ENCODE measurements at places on chromosomes 5 and 9.
A peak's percentile ranks its signal among the peaks of the same experiment; 100 is the strongest.

- DNase-seq = no peak
- no peak overlapping the region for H3K4me3 ChIP-seq
- no peaks in the 10 kb centered on the region for H3K36me3 ChIP-seq
- H3K27me3 ChIP-seq = no peaks in the 10 kb centered on the region
- H3K4me1 ChIP-seq = no peaks in the 10 kb centered on the region
These were observed 203.5 kb downstream of the TAF11L14 start for GRCh38 chr5:17837757-17838156.

DNA sequence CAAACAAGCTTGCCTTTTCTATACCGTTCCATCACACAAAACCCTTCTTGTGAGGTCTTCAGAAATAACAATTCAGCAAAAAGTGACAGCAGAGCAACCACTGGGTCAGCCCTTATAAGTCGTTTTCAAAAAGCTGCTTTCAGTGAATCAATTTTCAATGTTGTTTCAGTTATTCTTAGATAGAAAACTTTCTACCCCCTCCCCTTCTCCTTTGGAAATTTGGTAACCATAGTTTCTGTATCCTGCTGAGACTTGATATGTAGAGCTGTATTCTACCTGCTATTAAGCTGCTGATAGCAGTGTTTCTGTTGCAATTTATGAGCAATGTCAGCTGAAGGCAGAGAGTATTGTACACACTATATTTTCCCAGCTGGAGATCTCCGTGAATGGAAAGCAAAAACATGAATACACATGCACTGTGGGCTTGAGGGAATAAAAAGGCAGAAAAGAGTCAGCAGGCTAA is 75.7 kb downstream of the ZNF608 start:
- H3K36me3 ChIP-seq = no peaks in the 10 kb centered on the region
- H3K27ac ChIP-seq = no peak overlapping the region
- no peak overlapping the region for H3K4me3 ChIP-seq

DNA sequence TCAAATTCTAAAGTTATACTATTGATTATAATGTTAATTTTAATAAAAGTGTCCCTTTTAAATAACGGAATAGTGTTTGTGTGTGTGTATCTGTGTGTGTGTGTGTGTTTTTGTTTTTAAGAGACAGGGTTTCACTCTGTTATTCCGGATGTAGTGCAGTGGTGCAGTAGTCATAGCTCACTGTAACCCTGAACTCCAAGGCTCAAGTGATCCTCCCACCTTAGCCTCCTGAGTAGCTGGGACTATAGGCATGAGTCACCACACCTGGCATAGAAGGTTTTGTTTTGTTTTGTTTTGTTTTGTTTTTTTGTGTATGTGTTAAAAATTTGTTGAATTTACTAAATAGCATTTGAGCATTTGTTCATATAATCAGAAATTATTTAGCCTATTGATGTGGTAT is 64.6 kb downstream of the YTHDC2 start:
- no peak overlapping the region for H3K27ac ChIP-seq
- no peak for DNase-seq
- no peak overlapping the region for H3K4me3 ChIP-seq
- no peaks in the 10 kb centered on the region for H3K4me1 ChIP-seq
- H3K36me3 ChIP-seq = no peaks in the 10 kb centered on the region

- H3K4me1 ChIP-seq = no peaks in the 10 kb centered on the region
- H3K36me3 ChIP-seq = no peaks in the 10 kb centered on the region
- H3K27me3 ChIP-seq = no peaks in the 10 kb centered on the region
- no peak overlapping the region for H3K4me3 ChIP-seq
- peak; percentile 25 for DNase-seq
These were observed 24.7 kb upstream of the CETN3 start for GRCh38 chr5:90434116-90434714.

DNA sequence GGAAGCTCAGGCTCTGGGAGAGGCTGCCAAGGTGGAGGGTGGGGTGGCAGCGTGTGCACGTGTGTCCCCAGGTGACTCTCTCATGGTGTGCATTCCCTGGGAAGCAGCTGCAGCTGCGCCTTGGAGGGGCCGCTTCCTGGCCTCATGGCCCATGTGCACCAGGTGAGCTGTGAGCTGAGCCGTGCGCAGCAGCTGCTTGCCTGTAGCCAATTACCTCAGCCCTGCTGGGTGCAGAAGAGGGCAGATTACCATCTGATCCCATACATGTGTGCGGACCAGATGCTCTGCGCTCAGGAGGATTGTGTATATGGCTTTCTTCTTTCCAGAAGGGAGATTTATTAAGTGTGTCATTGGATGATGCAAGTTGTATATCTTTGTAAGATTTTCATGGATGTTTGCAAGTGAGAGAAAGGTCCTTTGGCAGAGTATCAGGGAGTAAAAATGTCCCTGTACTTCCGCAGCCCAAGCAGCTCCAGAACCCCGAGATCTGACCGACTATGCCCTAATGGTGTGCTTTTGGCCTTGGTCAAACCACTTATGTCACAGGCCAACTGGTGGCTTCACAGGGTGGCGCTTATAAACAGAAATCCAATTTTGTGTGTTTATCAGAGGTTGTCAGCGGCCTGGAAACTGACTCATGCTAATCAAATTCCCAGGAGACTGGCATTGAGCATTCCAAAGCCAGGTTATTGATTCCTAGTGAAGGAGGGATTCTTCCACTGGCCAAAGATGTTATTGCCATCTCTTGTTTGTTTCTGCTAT is 229.3 kb downstream of the GOLPH3 start:
- no peak for DNase-seq
- H3K36me3 ChIP-seq = no peaks in the 10 kb centered on the region
- H3K27ac ChIP-seq = no peak overlapping the region
- peaks cover 13% of the 10 kb centered on the region for H3K4me1 ChIP-seq

DNA sequence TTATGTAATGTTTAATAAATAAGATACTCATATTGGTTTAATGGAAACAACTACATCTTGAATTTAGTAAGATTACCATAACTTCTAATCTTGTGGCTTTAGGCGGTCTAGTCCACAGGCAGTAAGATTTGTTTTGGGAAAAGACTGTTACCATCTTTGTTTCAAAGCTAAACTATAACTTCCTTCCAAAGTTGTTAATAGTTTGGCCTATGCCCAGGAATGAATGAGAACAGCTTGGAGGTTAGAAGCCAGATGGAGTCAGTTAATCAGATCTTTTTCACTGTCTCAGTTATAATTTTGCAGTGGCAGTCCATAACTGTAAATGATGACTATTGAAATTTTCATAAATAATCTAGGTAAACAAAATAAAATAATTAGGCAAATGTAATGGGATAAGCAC is 241.8 kb upstream of the KLF9 start:
- no peaks in the 10 kb centered on the region for H3K27me3 ChIP-seq
- no peak for DNase-seq
- H3K4me3 ChIP-seq = no peak overlapping the region
- H3K4me1 ChIP-seq = no peaks in the 10 kb centered on the region
- no peak overlapping the region for H3K27ac ChIP-seq

DNA sequence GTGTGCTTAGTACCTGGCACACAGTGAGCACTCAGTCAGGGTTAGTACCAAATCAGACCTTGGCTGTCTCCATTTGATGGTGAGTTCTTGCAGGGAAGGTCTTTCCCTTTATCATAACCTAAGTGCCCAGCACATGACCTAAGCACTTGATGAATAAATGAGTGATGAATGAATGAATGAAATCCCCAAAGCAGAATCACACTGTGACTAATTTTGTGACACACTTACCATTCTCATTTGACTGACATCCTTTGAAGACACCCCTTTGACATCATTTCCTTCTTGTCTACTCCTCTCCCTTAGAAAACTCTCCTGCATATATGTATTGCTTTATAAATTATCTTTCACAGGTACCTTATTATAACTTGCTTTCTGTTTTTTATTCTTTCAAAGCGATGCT is 130.2 kb upstream of the ELL2 start:
- no peak overlapping the region for H3K27ac ChIP-seq
- H3K36me3 ChIP-seq = no peaks in the 10 kb centered on the region
- H3K27me3 ChIP-seq = no peaks in the 10 kb centered on the region
- peaks cover 4% of the 10 kb centered on the region for H3K4me1 ChIP-seq
- H3K4me3 ChIP-seq = no peak overlapping the region

DNA sequence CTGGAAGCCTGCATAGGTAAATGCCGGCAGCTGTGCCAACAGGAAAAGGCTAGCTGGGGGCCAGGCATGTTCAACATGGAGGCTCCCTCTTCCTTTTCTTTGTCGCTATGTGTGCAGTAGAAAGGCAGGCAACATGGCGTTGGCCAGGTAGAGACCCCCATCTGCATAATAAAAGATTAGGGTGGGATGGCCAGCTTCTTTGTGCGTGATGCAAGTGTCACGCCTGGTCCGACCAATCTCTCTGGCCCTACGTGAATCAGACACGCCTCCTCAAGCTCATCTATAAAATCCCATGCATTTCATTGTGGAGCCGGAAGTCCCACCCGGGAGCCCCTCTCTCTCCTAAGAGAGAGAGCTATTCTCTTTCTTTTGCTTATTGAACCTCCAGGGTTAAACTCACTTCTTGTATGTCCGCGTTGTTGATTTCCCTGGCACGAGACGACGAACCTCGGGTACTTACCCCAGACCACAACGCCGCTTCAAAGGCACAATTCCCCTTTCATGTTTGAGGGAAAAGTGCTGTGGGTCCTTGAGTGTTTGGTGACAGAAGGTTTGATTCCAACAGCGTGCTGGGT is 25.0 kb upstream of the C5orf47 start:
- H3K4me3 ChIP-seq = no peak overlapping the region
- H3K4me1 ChIP-seq = no peaks in the 10 kb centered on the region
- H3K27ac ChIP-seq = no peak overlapping the region
- no peak for DNase-seq
- no peaks in the 10 kb centered on the region for H3K27me3 ChIP-seq
- H3K36me3 ChIP-seq = no peaks in the 10 kb centered on the region

GRCh38 chr9:102237520-102237919 is 499.1 kb upstream of the GRIN3A start:
- no peaks in the 10 kb centered on the region for H3K36me3 ChIP-seq
- no peak for DNase-seq
- H3K4me1 ChIP-seq = no peaks in the 10 kb centered on the region
- no peak overlapping the region for H3K4me3 ChIP-seq

DNA sequence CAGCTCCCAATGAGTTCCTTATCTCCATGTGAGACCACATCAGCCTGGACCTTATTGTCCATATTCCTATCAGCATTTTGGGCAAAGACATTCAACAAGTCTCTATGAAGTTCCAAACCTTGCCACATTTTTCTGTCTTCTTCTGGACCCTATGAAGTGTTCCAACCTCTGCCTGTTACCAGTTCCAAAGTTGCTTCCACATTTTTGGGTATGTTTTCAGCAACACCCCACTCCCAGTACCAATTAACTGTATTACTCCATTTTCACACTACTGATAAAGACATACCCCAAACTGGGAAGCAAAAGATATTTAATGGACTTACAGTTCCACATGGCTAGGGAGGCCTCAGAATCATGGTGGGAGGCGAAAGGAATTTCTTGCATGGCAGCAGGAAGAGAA is 548.5 kb downstream of the CHSY3 start:
- H3K27me3 ChIP-seq = no peaks in the 10 kb centered on the region
- no peak overlapping the region for H3K4me3 ChIP-seq
- DNase-seq = no peak
- H3K36me3 ChIP-seq = no peaks in the 10 kb centered on the region
- no peaks in the 10 kb centered on the region for H3K4me1 ChIP-seq
- no peak overlapping the region for H3K27ac ChIP-seq

DNA sequence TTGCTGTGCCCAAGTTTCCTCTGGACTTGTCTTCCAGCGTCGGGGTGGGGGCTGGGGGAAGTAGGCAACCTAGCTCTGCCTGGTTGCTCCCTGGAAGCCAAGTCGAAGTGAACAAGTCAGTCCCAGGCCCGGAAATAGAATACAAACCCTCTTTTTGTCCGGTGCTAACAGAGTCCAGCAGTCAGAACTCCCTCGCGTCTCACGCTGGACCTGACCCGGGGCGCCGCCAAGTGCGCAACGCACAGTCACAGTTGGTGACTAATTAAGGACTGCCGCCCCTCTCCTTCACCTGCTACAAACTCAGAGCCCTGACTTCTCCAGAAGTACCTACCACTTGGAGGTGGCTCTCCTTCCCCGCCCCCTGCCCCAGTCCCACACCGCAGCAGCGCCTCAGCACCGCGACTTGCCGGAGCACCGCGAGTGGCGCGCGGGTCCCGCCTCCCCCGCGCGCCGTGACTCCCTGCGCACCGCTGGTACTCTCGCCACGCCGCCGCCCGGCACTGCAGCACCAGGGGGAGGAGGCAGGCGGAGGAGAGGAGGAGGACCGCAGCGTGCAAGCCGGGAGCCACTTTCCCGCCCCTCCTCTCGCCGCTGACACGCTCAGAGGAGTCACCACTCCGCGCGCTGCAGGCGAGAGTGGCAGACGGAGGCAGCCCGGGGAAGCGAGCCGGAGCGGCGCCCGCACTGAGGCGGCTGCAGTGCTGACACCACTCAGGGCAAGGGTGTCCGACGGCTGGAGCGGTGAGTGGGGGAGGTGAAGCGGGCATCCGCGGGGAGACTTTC is at the start of gene SV2C:
TSS of gene SV2C (plus strand) at position 612 of the 783 bp plus-strand sequence. CDS start 48,368 bp downstream, outside the sequence.
- no peak within 1 kb of the TSS for H3K27ac ChIP-seq
- no peak for DNase-seq
- H3K4me3 ChIP-seq = no peak within 1 kb of the TSS
- no peaks in the 10 kb centered on the region for H3K4me1 ChIP-seq

GRCh38 chr5:135008981-135009735 is 24.9 kb downstream of the PITX1 start:
- no peaks in the 10 kb centered on the region for H3K4me1 ChIP-seq
- H3K27me3 ChIP-seq = no peaks in the 10 kb centered on the region
- no peak for DNase-seq
- no peaks in the 10 kb centered on the region for H3K36me3 ChIP-seq

- no peak for DNase-seq
- peaks cover 28% of the 10 kb centered on the region for H3K4me1 ChIP-seq
- H3K27ac ChIP-seq = no peak overlapping the region
- no peaks in the 10 kb centered on the region for H3K36me3 ChIP-seq
These were observed 28.5 kb downstream of the COL5A1 start for GRCh38 chr9:134670042-134670525.

DNA sequence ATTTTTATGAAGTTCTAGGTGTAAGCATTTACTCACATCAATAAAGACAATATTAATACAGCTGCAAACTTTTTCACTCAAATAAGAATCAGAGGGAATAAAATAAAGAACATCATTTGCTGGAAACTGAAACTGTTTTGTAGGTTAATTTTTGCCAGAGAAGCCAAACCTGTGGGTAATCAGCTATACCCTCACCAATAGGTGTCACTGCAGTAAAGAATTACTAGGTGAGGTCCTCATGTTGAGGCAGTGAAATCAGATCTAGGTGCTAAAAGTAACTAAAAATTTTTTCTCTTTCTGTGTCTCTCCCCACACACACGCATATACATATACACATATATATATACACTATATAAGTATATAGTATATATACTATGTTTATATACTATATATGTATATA is 1016.3 kb upstream of the SEMA6A start:
- no peaks in the 10 kb centered on the region for H3K27me3 ChIP-seq
- no peak overlapping the region for H3K4me3 ChIP-seq
- H3K27ac ChIP-seq = no peak overlapping the region

DNA sequence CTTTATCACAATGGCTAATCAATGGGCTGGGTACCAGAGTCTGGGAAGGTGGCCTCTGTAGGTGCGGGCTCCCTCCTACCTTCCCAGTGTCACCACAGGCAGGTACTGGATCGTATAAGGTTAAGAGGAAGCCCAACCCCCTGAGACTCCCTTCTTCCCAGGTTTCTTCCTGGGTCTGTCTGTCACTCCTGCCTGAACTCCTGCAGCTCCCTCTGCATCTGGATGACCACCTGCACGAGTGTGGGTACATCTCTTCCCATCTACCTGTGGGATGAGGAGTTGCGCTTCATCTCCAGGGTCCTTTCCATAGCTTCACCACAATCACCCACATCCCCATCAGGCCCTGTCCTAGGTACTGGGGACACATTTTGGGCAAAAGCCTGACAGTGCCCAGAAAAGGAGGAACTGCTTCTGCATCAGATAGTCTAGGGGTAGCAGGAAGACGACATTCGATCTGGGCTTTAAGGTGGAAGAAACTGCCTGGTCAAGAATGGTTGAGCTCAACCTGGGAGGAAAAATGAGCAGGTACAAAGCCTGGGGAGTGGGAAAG is 112.2 kb upstream of the ALDH1B1 start:
- no peaks in the 10 kb centered on the region for H3K27me3 ChIP-seq
- DNase-seq = no peak
- no peaks in the 10 kb centered on the region for H3K36me3 ChIP-seq
